Cortex of kidney (tissue), 1 donor: ENCODE measurements at places on chromosomes 12 and 14.

DNA sequence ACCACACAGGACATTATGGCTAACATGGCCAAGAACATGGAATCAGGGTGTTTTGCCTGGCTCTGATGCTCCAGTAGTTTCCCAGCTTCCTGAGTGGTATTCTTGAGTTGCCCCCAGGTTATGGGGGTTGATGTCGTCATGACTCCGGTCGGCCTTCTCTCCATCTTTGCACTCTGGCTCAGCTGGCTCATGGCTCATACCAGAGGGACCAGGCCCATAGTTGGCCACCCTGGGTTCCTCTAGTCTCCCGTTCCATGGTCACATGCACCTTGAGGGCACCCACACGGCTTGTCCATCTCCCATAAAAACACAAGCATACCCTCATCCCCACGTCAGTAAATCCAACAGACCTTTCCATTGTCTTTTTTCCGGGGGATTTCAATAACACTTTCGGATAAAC lies 23.7 kb upstream of the MAPKAPK5 start:
- DNase-seq = no peak

GRCh38 chr14:25868521-25869314 lies 729.1 kb downstream of the NOVA1 start:
- no peak for DNase-seq

- DNase-seq = no peak
Observed at GRCh38 chr12:23534196-23534595, 415.3 kb downstream of the SOX5 start.

DNA sequence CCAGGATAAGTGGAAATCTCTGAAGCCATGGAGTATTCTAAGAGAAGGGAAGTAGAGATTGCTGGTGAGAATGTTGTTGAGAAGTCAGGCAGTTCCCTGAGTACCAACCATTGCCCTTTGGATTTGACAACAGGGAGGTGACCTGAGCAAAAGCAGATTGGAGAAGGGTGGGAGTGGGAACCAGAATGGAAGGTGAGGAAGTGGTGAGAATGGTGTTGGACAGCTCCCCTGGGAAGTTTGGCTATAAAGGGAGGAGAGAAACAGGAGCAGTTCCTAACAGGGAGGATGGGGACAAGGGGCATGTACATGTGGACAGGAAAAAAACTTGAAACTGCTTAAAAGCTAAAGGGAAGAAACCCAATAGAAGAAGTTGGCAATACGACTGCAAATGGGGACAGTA lies 198.1 kb downstream of the ETV6 start:
- DNase-seq = no peak

- no peak for DNase-seq
Observed at GRCh38 chr14:62819931-62820330, 225.3 kb downstream of the KCNH5 start.

DNA sequence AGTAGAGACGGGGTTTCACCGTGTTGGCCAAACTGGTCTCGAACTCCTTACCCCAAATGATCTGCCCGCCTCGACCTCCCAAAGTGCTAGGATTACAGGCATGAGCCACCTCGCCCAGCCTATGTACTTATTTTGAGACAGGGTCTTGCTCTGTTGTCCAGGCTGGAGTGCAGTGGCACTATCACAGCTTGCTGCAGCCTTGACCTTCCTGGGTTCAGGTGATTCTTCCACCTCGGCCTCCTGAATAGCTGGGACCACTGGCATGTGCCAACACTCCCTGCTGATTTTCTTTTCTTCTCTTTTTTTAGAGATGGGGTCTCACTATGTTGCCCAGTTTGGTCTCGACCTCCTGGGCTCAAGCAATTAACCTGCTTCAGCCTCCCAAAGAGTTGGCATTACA lies 14.0 kb upstream of the HNF1A start:
- DNase-seq = no peak

- no peak for DNase-seq
Observed at GRCh38 chr12:100672075-100672592, 98.7 kb downstream of the GAS2L3 start.

DNA sequence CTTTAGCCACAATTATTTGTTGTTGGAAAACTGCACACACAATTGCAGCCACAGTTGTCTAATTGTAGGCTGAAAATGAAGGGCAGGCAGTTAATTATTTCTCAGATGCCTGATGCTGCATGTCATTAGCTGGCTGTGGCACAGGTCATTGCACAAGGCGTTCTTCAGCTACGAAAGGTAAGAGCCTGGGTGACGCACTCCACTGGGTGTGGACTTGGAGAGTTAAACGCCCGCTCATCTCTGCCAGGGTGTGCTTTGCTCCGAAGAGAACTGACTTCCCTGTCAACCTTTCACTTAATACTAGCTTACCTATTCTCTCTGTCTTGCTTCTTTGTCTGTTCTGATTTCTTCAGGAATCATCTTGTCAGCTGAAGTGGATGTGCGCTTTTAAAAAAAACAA lies 91.4 kb upstream of the CPM start:
- no peak for DNase-seq

DNA sequence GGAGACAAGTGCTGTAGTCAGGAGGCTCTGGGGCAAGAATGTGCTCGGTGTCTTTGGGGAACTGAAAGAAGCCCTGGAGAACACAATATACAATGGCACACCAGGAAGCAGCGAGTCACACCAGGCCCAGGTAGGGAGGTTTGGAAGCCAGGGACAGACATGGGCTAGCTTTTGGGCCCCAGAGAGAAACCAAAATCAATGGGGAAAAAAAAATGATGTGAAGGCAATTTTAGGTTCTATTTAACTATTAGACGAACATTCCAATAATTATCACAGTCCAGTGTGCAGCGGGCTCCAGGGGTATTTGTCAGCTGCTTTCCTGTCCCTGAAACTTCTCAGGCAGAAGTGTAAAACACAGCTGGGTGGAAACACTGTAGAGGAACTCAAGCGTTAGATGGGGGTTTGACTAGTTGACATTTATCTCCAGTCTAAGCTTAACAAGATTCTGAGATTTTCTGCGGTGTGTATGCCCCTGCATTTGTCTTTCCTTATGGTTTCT lies 21.8 kb upstream of the EGLN3 start:
- DNase-seq = no peak

- DNase-seq = no peak
Observed at GRCh38 chr14:54349713-54350112, 47.1 kb upstream of the CDKN3 start.

DNA sequence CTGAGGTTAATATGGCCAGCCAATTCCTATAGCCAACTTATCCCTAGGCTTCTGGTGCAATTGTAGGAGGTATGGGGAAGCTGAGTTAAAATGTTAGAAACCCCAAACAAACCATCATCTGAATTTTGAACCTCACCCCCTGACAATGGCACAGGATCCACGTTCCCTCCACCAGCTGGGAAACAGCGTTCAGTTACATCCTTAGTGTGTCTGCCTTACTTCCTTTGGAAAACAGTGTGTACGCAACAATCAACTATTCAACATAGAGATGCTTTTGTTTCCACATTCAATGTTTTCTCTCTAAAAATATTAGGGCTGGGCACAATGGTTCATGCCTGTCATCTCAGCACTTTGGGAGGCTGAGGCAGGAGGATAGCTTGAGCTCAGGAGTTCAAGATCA lies 203.4 kb downstream of the TTC7B start:
- DNase-seq = no peak

- no peak for DNase-seq
Observed at GRCh38 chr12:14273913-14274311, 91.6 kb upstream of the ATF7IP start.

DNA sequence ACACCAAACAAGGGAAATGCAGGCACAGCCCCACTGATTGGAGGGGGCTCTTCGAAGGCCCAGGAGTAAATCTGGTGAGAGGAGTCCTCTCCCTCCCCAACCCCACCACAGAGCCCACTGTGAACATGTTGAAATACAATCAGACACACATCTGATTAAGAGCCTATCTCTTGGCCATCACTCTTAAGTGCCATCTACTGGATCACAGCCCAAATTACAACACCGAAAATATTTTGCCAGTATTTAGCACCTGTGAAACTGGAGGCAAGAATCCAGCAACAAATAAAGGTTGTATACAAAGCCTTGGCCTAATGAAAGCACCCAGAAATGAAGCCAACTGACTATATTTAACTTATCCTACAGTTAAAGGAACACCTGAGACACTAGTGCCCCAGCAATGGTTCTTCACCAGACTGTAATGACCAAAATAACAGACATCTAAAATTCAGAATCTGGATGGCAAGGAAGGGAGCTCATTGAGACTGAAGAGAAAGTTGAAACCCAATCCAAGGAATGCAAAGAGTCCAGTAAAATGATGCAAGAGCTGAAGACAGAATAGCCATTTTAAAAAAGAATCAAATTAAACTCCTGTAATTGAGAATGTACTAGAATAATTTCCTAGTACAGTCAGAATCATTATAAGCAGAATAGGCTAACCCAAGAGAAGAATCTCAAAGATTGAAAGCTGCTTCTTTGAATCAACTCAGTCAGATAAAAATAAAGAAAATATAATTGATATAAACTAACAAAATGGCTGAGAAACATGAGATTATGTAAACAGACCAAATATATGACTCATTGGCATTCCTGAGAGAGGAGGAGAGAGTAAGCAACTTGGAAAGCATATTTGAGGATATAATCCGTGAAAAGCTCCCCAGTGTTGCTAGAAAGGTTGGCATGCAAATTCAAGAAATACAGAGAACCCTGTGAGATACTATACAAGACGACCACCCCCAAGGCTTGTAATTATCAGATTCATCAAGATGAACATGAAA lies 1117.0 kb downstream of the FLRT2 start:
- no peak for DNase-seq

DNA sequence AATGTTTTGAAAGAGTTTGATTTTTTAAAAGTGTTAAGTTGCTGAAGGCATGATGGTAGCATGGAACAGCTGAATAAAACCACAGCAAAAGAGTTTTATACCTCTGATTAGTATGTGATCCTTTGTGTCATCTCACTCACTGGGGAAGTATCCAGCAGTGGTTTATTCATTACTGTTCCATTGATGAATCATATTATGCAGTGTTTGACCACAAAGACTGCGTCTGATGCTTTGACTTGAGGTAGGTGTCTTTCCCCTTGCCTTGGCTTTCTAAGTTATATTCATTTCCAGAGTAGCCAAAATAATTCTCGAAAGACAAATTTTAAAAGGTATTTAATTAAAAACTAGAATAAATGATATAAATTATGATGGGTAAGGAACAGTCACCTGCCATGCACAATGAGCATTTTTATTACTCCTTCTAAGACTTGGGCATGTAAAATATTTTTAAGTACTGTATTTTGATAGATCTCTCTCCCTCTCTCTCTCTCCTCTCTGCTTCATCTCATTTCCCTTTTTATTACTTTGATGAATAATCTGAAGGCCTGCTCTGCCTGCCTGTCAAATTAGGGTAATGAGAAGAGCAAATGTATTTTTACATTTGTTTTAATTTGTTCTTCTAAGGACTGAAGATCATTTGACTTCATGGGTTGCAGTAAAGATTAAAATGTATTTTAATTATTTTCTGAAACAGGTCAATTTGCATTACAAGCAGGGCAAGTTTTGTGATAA lies 164.9 kb downstream of the NAV3 start:
- no peak for DNase-seq

- no peak for DNase-seq
Observed at GRCh38 chr12:26121323-26122060, 3.3 kb downstream of the BHLHE41 start.

GRCh38 chr12:126608607-126609175 lies 1543.5 kb downstream of the AACS start:
- DNase-seq = no peak

DNA sequence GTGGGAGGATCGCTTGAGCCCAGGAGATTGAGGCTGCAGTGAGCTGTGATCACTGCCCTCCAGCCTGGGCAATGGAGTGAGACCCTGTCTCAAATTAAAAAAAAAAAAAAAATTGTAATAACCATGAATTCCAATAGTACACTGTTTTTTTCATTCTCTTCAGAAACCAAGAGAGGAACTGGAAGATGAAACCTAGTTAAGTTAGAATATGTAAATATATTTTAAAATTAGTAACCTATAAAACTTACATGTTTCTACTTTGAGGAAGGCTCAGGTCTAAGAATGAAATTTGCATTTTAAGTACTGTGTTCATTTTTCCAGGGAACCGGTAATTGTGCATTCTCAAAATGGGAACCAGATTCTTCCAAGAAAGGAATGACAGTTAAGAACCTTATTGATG lies 18.8 kb downstream of the KNTC1 start:
- no peak for DNase-seq

DNA sequence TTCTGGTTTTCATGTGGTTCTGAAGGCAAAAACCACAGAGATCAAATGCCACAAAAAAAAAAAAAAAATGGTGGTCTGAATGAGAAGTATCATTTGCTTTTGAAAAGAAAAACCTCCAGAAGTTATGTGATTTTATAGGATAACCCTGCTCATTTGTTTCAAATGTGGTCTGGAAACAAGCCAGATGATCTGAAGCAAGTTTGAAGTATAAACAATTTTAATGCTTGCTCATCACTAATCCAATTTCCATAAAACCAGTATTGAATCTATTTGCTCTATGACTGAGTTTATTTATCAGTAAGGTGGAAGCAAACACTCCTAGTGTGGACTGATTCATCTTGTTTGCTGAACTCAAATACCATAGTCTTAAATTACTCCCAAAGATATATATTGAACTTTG lies 407.3 kb upstream of the FLRT2 start:
- DNase-seq = no peak

DNA sequence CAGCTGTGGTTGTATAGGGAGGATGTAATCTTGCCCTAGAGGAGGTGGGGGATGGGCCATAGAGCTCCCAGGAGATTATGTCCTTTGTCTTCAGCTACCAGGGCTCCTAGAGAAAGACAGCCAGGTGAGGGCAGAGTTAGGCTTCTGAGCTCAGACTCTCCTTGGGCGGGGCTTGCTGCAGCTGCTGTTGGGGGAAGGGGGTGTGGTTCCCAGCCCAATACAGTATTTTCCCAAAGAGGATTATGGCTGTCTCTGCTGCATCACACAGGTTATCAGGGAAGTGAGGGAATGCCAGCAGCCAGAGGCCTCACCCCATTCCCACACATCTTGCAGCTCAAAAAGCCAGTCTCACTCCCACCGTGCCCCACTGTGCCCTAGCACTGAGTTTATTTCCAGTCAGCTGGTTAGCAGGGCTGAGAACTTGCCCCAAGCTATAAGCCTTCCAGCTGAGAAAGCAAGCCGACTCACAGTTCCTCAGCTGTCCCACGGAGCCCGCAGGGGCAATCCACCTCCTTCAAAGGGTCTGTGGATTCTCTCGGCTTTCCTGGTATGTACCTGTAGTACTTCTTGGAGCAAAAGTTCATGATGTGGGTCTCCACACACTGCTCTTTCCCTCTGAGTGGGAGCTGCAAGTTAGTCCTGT lies 217.3 kb upstream of the CPNE8 start:
- no peak for DNase-seq

DNA sequence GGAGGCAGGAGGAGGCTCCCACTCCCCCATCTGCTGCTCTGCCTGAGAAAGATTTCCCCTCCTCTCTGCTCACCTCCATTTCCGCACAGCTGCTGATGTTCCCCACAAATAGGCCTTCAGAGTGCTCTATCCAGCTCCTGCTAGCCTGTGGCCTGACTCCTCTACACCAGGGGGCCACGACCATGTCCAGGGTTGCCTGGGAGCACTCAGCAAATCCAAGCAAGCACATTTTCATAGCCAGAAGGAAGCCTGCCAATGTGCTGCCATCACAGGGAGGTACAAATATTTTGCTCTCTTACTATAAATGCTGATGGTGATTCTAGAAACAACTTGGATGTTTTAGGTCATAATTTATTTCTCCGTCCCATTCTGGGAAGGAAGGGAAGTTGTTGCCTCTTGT lies 17.3 kb downstream of the KCNA5 start:
- no peak for DNase-seq
